ENCODE measurements at places on chromosomes 2 and 18.

DNA sequence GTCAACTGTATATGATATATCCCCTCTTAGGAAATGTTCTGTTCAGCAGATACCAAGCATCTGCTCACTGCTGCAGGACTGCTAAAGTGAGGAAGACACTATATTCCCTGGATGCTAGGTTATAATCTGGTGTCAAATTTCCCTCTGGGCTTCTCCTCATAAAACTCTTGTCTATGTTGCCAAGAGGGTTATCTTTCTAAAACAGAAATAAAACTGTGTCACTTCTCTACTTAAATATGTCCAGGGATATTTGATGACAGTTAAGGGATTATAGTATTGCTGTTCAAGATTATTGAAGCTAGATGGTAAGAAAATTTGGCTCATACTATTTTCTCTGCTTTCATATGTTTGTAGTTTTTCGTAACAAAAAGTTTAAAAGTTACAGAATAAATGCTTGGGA, 30.5 kb upstream of the SNRNP27 start:
- no peak for DNase-seq

DNA sequence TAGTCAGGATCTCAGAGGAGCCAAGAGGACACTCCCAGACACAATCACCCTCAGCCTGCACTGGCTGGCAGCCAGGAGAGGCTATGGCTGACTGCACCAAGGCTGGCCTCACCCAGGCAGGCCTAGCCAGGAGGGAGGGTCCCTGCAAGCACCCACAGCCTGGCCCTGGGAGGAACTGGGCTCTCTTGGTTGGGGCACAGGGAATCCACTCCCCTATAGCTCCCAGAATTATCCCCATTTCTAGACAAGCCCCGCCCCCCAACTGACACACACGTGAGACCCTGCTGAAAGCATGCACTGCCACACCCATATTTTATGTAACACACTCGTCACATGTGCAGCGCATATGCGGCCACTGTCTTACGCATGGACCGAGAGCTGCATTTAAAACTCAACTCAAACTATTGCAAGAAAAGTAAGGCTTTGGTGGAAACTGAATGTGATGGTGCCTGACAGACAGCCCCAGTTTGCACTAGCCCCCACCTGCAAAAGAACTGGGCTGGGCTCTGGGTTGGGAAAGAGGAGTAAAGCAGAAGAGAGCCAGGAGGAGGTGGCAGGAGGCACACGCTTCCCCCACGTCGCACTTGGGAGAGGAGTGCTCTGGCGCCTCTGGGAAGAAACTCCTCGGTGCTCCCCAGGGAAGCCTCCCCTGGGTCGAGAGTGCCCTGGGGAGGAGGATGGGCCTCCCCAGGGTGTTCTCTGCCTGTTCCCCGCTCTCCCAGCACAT, 28.9 kb upstream of the ARHGEF4 start:
- DNase-seq, result no peak

GRCh38 chr2:68253219-68254068, 1.1 kb upstream of the PPP3R1 start:
- DNase-seq, result peak; percentile 60

GRCh38 chr2:1588051-1588977, 156.0 kb downstream of the PXDN start:
- no peak for DNase-seq

GRCh38 chr2:205047273-205047839, 502.1 kb downstream of the PARD3B start:
- no peak for DNase-seq

DNA sequence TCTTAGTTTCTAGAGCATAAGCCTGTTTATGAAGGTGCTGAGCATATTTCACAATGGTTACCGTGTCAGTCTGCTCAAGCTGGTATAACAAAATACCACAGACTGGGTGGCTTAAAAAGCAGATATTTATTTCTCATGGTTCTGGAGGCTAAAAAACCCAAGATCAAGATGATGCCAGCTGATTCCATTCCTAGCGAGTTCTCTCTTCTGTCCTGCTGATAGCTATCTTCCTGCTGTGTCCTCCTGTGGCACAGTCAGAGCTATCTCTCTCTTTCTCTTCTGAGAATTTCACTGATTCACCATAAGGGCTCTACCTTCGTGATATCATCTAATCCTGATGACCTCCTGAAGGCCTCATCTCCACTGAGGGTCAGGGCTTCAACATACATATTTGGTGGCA, 273.0 kb downstream of the CDH2 start:
- DNase-seq, result no peak

DNA sequence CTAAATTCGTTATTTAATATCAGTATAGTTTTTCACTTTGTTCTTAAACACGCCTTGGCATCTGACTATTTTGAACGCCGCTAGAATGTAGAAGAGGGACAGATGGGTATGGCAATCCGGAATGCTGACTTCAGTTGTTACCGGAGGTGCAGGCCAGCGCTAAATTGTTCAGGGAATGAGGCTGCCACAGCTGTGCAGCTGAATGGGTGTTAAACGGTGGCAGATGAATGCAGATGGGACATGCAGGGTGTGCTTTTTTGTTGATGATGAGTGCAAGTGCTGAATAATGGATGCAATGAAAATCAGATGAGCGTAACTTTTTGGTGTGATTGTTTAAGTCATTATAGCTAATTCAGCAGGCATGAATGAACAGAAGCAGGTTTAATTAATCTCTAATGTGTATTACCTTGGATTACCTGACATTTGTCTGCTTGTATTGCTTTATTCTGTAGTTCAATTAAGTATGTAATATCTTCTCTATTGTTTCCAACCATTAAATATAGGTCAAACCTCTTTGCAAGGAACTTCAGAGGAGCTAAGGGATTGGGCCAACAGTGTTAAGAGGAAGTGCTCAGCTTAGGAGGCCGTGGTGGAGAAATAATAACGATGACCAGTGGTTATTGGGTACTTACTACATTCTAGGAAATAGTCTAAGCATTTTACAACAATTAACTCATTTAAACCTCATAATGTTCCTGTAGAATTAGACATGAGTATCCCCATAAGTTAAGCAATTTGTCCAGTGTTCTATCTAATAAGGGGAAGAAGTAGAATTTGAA, 11.9 kb upstream of the CREG2 start:
- no peak for DNase-seq

DNA sequence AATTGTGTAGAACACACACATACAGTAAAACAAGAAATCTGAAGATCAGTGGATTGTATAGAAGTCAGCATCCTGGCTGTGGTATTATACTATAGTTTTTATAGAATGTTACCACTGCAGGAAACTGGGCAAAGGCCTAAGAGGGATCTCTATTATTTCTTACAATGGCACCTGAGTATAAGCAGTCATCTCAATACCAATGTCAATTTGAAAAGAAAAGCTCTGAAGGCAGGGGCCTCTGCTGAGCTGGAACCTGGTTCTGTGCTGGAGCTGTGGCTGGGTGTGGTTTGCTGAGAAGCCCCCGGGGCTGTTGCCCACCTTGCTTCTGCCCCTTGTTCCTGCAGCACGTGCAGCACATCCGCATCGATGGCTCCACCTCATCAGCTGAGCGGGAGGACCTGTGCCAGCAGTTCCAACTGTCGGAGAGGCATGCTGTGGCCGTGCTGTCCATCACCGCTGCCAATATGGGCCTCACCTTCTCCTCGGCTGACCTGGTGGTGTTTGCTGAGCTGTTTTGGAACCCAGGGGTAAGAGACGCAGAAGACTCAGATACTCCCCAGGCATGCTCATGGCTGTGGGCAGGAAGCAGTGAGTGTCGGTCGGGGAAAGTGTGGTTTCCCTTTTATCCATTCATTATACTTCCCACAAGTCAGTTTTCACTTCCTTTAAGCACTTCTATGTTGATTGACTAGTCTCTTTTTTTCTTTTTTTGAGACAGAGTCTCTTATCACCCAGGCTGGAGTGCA, 23.5 kb upstream of the RPL37A start:
- peak; percentile 65 for DNase-seq

GRCh38 chr2:171317492-171318125, 116.2 kb downstream of the METTL8 start:
- peak; percentile 84 for DNase-seq

DNA sequence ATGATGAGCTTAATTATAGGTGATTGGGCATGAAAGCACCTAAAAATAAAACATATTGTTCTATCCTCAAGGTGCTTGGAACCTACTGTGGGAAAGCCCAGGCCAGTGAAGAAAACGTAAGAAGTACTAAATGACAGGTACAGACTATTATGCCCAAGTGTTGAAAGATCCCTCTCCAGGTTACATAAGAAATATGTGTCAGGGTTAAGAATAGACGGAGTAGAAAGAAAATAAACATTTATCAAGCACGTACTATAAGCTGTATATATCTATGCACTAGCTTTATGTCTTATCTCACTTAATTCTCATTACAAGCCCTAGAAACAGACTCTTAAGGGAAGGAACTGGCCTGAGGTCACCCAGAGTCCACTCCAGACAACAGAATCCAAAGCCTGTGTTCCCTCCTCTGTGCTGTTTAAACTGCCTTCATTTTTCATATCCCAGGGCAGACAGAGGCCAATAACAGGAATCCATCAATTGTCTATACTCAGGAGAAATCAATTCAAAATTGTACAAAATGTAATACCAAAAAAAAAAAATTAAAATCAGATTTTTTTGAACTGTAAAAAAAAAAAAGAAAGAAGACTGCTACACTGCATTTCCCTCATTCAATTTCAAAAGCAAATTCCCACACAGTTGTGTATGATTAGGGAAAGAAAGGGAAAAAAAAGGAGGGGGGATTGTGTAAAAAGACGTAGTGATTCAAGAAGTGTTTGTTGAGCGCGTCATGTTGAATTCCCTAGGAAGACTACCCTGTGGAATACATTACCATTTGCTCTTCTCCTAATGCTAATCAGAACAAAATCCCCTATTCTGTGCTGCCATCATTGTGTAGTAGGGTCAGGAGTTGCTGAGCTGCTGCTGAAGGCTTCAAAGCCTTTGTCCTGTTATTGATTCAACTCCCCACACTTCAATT, 156.3 kb downstream of the IRS1 start:
- DNase-seq, result no peak

GRCh38 chr2:32562906-32563305, 64.9 kb upstream of the TTC27 start:
- DNase-seq, result no peak

- no peak for DNase-seq
Observed at GRCh38 chr18:37762076-37762621, 196.6 kb upstream of the CELF4 start.

DNA sequence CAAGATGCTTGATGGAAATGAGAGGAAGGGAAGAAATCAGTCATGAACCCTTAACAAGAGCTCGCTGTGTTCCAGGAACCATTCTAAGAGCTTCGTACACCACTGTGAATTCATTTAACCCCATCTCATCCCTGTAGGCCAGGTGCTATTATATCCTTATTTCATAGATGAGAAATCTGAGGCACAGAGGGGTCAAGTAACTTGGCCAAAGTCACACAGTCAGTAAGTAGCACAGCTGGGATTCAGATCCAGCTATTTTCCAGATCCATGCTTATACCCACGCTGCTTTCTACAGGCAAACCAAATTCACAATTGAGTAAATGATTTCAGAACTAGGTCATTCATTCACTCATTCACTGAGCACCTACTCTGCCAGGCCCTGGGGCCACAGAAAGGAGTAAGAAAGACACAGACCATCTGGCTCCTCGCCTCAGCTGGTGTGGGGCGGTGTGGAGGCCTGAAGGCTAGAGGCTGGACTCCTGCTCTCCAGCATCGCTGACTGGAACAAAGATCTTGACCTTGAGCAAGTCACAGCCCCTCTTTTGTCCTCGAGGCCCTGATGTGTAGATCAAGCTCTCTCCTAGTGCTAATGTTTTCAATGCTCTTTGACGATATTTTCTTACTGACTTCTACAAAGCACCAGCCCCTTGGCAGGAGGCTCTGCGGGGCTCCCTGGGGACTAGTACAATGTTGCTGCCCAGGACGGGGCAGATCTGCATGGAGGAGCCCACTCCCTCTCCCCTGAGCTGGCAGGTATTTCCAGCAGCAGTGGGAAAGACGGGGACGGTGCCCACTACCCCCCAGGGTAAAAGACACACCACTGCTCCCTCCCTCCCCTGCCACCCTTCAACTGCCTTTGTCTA, 26.5 kb downstream of the STEAP3 start:
- DNase-seq, result no peak

- DNase-seq, result no peak
Observed at GRCh38 chr2:86010083-86010482, 95.6 kb downstream of the POLR1A start.

DNA sequence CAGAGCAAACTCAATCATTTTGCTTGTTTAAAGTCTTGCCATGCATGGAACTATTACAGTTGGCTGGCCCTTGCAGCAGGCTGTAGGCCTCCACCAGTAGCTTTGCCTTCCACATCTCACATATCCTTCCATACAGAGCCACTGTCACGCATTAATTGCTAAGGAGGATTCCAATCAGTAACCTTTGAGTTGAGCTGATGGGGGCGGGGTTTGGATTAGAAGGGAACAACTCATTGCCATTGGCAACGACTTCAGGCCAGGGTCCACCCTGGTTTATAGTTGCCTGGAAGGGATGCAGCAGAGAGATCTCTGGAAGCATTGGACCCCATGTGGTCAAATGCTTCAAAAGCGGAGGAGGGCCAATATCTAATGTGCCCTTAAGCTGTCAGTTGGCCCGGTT, 63.3 kb upstream of the TTC39C start:
- no peak for DNase-seq

DNA sequence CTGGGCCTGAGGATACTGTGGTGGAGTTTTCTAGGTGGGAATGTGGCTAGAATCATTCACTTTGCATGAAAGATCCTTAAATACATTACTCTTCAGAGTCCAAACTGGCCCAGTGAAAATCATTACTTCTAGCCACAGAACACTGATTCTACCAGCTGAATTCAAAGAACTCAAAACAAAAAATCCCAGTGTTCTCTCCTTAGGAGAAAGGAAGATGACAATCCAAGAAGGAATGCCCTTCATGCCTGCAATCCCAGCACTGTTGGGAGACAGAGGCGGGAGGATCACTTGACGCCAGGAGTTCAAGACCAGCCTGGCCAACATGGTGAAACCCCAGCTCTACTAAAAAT, 35.2 kb downstream of the FAM228A start:
- DNase-seq, result no peak

DNA sequence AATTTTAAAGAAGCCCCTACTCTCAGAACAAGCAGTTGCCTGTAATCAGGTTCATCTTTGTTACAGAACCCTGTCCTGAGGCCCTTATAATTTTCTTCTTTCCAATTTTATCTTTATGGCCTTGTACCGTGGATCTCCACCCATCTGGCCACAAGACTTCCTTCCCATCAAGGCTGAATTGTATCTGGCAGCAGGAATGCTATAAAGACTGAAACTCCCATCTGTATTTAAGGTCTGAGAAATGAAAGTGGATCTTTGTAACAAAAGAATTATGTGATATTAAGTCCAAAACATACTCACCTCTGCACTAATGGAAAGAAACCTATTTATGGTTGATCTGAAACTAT, 91.8 kb downstream of the METTL8 start:
- no peak for DNase-seq

- DNase-seq, result peak; percentile 82
Observed at GRCh38 chr2:230849633-230850357, 14.9 kb upstream of the ITM2C start.
